ENCODE measurements at places on chromosomes 6 and 20. TPM values are rescaled to one million over a fixed set of nuclear protein-coding genes. Genes with fewer than 3 reads are reported as not detected.

- no peaks in the 10 kb centered on the region for H3K4me1 ChIP-seq
- no peaks in the 10 kb centered on the region for H3K27me3 ChIP-seq
- H3K4me3 ChIP-seq, result no peak overlapping the region
- no peak for DNase-seq
- no peaks in the 10 kb centered on the region for H3K36me3 ChIP-seq
These were observed 28.6 kb upstream of the EZR start for GRCh38 chr6:158847786-158848185.

DNA sequence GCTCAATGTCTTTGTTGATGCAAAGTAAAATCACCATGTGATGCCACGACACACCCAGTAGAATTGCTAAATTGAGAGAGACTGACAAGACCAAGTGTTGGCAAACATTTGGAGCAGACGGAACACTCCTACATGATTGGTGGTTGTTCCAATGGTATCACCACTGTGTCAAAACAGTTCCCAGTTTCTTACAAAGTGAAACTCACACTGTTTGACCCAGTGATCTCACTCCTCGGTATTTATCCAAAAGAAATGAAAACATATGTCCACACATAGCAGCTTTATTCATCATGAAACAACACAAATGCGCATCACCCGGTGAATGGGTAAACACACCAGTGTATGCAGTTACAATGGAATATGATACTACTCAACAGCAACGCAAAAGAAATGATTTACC, 74.0 kb upstream of the SULF2 start:
- no peak overlapping the region for H3K27ac ChIP-seq
- H3K4me3 ChIP-seq, result no peak overlapping the region
- no peaks in the 10 kb centered on the region for H3K27me3 ChIP-seq
- no peaks in the 10 kb centered on the region for H3K36me3 ChIP-seq

The PDYN gene
- not detected for total RNA-seq

DNA sequence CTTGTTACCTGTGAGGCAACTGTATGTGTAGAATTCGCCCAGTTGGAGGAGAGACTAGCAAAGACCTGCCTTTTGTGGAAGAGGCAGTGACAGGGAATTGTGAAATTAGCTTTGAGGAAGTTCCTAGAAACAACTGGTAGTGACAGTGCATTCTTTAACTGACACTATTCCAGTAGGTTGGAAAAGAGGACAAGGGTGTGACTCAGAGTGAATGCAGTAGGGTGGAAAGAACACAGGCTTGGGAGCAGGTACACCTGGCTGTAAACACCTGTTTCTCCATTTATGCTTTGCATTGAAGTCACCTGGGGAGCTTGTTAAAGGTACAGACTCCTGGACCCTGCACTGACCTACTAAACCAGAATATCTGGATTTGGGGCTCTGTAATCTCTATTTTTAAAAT, 295.7 kb downstream of the PHACTR1 start:
- no peaks in the 10 kb centered on the region for H3K27me3 ChIP-seq
- H3K36me3 ChIP-seq, result no peaks in the 10 kb centered on the region
- no peak overlapping the region for H3K27ac ChIP-seq
- no peak for DNase-seq

GRCh38 chr20:38473367-38473795, 738 bp downstream of the RALGAPB start:
- H3K36me3 ChIP-seq, result no peaks in the 10 kb centered on the region
- H3K4me1 ChIP-seq, result peaks cover 12% of the 10 kb centered on the region
- H3K4me3 ChIP-seq, result peak overlapping the region; percentile 93
- H3K27me3 ChIP-seq, result no peaks in the 10 kb centered on the region
- no peak for DNase-seq
- H3K27ac ChIP-seq, result peak overlapping the region; percentile 88

The IL17F gene
- not detected for total RNA-seq

DNA sequence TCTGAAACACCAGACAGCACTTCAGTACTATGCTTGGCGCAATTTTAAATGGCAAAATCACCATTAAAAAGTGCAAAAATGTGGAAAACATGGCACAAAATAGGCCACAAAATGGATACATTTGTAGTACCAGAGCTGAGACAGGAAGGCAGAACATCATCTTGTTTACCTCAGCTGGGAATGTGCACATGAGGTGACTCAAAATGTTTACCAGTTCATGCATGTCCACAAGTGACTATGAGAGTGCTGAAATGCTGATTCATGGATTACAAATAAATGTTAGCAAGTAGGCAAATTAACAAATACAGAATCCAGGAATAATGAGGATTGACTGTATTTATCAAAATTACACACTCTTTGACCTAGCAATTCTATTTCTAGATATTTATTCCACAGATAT, 201.6 kb downstream of the ISM1 start:
- H3K36me3 ChIP-seq, result no peaks in the 10 kb centered on the region
- no peak overlapping the region for H3K27ac ChIP-seq
- H3K4me3 ChIP-seq, result no peak overlapping the region
- no peak for DNase-seq
- H3K4me1 ChIP-seq, result no peaks in the 10 kb centered on the region

GRCh38 chr6:144304223-144304848, 19.2 kb downstream of the UTRN start:
- no peaks in the 10 kb centered on the region for H3K27me3 ChIP-seq
- H3K27ac ChIP-seq, result no peak overlapping the region
- no peaks in the 10 kb centered on the region for H3K4me1 ChIP-seq
- peaks cover 14% of the 10 kb centered on the region for H3K36me3 ChIP-seq

GRCh38 chr6:155129744-155130143, 134.1 kb upstream of the CLDN20 start:
- H3K4me1 ChIP-seq, result no peaks in the 10 kb centered on the region
- no peaks in the 10 kb centered on the region for H3K36me3 ChIP-seq
- no peak overlapping the region for H3K4me3 ChIP-seq
- no peaks in the 10 kb centered on the region for H3K27me3 ChIP-seq

GRCh38 chr20:59661153-59661552, 56.8 kb downstream of the PHACTR3 start:
- H3K4me3 ChIP-seq, result no peak overlapping the region
- no peak for DNase-seq
- H3K4me1 ChIP-seq, result no peaks in the 10 kb centered on the region
- H3K27me3 ChIP-seq, result no peaks in the 10 kb centered on the region
- no peaks in the 10 kb centered on the region for H3K36me3 ChIP-seq
- no peak overlapping the region for H3K27ac ChIP-seq

- H3K4me1 ChIP-seq, result no peaks in the 10 kb centered on the region
- no peak for DNase-seq
- no peak overlapping the region for H3K27ac ChIP-seq
- no peak overlapping the region for H3K4me3 ChIP-seq
- H3K27me3 ChIP-seq, result no peaks in the 10 kb centered on the region
These were observed 439 bp upstream of the F13A1 start for GRCh38 chr6:6320901-6321300.

The FAM162B gene
- not detected for total RNA-seq

GRCh38 chr6:136684466-136684865, 107.8 kb downstream of the MAP3K5 start:
- DNase-seq, result no peak
- peak overlapping the region; percentile 43 for H3K27ac ChIP-seq
- H3K4me3 ChIP-seq, result no peak overlapping the region
- H3K27me3 ChIP-seq, result no peaks in the 10 kb centered on the region

DNA sequence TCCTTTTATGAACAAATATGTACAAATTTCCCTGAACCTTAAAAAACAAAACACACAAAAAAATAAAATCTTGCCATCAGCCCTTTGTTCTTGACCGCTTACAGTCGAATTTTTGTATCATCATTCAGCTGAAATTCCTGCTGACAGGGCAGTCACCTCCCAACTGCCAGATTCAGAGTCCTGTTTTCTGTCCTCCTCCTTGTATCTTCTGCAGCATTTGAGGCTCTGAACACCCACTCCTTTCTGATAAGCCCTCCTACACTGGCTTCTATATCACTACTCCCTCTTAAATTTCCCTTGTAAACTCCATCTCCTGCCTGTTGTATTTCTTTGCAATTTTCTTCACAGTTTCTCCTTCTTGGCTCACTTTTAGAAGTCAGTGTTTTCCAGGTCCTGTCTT, 77.8 kb upstream of the CCN6 start:
- peaks cover 2% of the 10 kb centered on the region for H3K4me1 ChIP-seq
- no peak overlapping the region for H3K4me3 ChIP-seq
- H3K27me3 ChIP-seq, result no peaks in the 10 kb centered on the region

- no peaks in the 10 kb centered on the region for H3K36me3 ChIP-seq
- no peak for DNase-seq
- H3K27me3 ChIP-seq, result no peaks in the 10 kb centered on the region
- no peak overlapping the region for H3K27ac ChIP-seq
- H3K4me3 ChIP-seq, result no peak overlapping the region
These were observed 167.1 kb downstream of the MAFB start for GRCh38 chr20:40521962-40522361.

DNA sequence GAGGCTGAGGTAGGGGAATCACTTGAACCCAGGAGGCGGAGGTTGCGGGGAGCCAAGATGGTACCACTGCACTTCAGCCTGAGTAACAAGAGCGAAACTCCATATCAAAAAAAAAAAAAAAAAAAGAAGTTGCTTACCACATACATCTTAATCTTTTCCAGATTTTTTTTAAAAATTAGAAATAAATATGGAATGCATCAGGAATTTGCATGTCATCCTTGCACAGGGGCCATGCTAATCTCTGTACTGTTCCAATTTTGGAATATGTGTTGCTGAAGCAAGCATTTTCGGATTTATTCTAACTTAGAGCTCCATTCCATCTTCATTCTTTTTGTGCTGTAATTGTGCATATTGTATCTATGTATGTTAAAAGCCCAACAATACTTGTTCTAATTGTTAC, 62.5 kb downstream of the TRPC4AP start:
- peaks cover 49% of the 10 kb centered on the region for H3K36me3 ChIP-seq
- H3K27ac ChIP-seq, result no peak overlapping the region
- no peak for DNase-seq
- no peaks in the 10 kb centered on the region for H3K27me3 ChIP-seq
- no peaks in the 10 kb centered on the region for H3K4me1 ChIP-seq

GRCh38 chr6:17930321-17930993, 57.0 kb downstream of the KIF13A start:
- no peak for DNase-seq
- H3K27ac ChIP-seq, result peak overlapping the region; percentile 79
- H3K4me3 ChIP-seq, result no peak overlapping the region
- peaks cover 72% of the 10 kb centered on the region for H3K4me1 ChIP-seq
- H3K27me3 ChIP-seq, result no peaks in the 10 kb centered on the region

GRCh38 chr20:44264287-44264686, 17.2 kb downstream of the GDAP1L1 start:
- H3K27ac ChIP-seq, result no peak overlapping the region
- no peaks in the 10 kb centered on the region for H3K27me3 ChIP-seq
- H3K36me3 ChIP-seq, result no peaks in the 10 kb centered on the region

The HAO1 gene
- total RNA-seq, result not detected

DNA sequence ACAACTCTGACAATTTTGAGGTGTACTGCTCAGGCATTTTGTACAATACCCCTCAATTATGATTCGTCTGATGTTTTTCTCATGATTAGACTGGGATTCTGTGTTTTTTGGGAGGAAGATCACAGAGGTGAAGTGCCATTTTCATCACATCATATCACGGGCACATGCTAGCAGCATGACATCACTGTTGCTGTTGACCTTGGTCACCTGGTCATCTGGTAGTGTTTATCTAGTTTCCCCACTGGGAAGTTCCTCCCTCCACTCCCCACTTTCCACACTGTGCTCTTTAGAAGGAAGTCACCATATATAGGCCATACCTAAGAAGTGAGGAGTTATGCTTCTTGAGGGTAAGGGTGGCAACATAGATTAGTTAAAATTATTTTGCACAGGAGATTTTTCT, 20.8 kb downstream of the GCM2 start:
- H3K4me1 ChIP-seq, result no peaks in the 10 kb centered on the region
- H3K27ac ChIP-seq, result no peak overlapping the region
- no peaks in the 10 kb centered on the region for H3K27me3 ChIP-seq
- H3K36me3 ChIP-seq, result no peaks in the 10 kb centered on the region
- DNase-seq, result no peak

DNA sequence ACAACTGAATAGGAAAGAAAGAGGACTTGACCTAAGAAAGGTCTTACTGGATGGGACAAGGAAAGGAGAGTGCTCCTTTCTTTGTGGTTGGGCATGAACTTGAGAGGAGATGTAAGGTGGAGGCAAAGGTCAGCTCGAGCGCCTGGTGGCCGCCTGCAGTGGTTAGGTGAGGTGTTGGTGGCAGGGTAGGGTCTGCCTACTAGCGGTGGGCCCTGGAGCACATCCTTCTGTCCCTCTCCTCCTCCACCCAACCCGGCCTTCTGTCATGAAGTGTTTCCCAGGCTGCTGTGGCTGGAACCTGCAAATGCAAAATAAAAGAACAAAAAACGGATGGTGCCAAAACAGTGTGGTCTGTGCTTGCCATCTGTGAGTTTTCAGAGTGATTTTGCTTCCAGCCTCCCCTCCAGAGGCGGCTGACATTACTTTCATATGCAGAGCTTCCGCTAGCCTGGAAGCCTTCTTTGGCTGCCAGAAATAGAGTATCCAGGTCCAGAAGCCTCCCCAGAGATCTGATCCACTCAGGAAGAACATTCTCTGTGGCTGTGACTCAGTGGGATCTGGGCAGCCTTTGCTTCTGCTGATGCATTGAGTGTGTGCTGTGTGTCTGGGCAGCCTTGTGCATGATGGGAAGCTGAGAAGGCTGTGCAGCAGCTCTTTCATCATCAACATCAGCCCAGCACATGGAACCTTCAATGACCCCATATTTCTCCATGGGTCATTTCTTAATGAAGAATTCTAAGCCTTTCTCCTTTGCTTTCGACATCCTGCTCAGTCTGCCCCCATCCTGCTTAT, 79.8 kb upstream of the FAM184A start:
- no peaks in the 10 kb centered on the region for H3K27me3 ChIP-seq
- no peaks in the 10 kb centered on the region for H3K36me3 ChIP-seq
- H3K4me1 ChIP-seq, result no peaks in the 10 kb centered on the region
- H3K27ac ChIP-seq, result no peak overlapping the region
- no peak overlapping the region for H3K4me3 ChIP-seq

DNA sequence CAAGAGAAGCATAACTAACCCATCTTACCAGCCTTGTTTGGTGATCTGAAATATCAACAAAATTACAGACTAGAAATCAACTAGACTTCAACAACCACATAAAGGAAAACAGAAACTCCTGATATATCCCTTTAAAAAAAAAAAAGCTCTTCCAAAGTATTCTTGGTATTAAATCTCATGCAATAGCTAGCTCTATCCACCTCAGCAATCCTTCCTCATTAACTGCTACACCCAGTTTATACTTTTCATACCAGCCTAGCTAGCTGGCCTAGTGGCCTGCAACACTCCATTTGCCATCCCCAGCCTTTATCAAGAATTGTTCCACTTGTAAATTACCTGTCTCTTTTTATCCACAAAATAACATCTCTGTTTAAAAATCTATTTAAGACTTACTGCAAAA, 69.0 kb downstream of the BACH2 start:
- H3K4me1 ChIP-seq, result peaks cover 8% of the 10 kb centered on the region
- H3K4me3 ChIP-seq, result no peak overlapping the region
- no peaks in the 10 kb centered on the region for H3K27me3 ChIP-seq
- no peak overlapping the region for H3K27ac ChIP-seq
- H3K36me3 ChIP-seq, result no peaks in the 10 kb centered on the region

The DDO gene
- total RNA-seq, result 0.32 TPM

All from ascending aorta (tissue), 2 donors.